ENCODE measurements at places on chromosomes 4 and X. TPM values are rescaled to one million over a fixed set of nuclear protein-coding genes. Genes with fewer than 3 reads are reported as not detected.

The XG gene
- total RNA-seq: under 0.01 TPM

The BMP3 gene
- under 0.01 TPM for total RNA-seq

The PAGE1 gene
- total RNA-seq: not detected

The ETDA gene
- total RNA-seq: not detected

The KLB gene
- total RNA-seq: not detected

The ASMTL gene
- 44.0 TPM for total RNA-seq

The MAGED1 gene
- total RNA-seq: 222 TPM
